ENCODE measurements at places on chromosomes 3 and 15.

GRCh38 chr3:114401346-114401745 lies 107.5 kb downstream of the TIGIT start:
- no peak for DNase-seq

GRCh38 chr15:67715170-67715569 lies 110.1 kb upstream of the SKOR1 start:
- no peak for DNase-seq

GRCh38 chr3:41041462-41041861 lies 157.8 kb upstream of the CTNNB1 start:
- no peak for DNase-seq

DNA sequence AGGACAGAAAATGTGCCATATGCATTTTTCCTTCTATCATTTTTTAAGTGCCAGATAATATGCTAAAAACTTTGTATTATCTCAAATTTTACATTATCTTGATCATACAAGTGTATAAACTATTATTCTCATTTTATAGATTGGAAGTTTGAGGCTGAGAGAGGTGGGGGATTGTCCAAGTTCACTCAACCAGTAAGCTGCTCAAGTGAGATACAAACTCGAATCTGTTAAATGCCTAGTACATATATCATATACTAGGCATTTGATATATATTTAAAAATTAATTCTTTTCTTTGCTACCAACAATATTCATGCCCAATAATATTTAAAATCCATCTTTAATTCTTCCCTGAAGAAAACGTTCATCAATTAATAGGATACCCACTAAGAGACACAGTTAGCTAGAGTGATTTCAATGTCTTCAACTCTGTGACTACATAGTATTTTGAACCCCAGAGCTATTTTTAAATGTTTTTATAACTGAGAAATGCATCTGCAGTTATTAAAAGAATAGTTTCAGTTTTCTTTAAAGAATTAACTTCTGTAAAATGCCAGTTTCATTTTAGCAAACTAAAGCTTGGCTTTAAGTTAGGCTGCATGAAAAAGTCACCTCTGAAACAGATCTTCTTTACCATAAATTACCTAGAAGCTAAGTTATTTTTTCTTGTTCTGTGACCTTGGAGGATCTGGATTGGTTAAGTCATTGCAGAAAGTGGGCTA lies 40.4 kb downstream of the IQCB1 start:
- no peak for DNase-seq

DNA sequence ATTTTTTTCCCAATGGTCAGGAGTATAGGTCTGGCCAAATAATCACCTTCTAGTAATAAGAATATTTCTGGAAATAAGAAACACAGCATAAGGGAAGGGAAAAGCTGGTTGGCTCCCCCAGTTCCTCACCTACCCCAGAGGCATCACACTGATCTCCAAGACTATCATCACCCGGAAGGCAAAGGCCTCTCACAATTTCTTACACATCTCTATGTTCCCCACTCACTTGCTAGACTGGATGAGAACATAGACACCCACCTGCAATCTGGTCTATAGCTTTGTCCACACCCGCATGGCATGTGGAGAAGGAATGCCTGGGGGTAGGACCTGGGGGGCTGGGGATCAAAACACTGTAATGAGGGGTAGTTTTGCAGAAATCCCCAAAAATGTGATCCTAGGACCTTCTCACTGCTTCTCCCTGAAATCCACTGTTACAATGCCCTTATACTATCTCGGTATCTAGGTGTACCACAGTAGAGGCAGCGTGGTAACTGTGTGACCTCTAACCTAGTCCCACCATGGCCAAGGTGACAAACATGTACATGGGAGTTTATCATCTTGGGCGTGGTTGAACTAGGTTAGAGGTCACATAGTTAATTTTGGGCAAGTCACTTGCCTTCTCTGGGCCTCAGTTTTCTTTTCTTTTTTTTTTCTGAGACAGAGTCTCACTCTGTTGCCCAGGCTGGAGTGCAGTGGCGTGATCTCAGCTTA lies 29.5 kb upstream of the NRROS start:
- no peak for DNase-seq

GRCh38 chr15:22980189-22981050 lies at the start of gene CYFIP1:
TSS of gene CYFIP1 (minus strand) at chr15:22980368. CDS start at chr15:22947285, 33,083 bp downstream.
- peak; percentile 47 for DNase-seq
